Kidney glomerular epithelial cell (primary cell): ENCODE measurements at places on chromosomes 3 and 15.

DNA sequence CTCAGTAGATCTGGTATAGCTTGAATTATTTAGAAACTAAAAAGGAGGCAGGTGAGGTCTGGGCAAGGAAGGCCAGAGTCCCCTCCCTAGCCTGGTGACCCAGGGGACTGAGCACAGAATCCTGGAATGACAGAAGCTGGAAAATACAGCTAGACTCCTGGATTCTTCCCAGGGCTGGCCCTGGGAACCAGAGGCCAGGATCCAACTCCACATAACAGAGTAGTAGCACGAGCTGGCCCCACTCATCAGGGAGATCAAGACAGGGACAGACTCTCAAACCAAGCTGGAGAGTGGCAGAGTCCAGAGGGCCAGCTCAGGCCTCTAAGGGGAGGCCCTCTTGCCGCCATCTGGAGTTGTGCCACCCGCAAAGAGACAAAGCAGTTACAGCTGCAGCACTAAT is 10.7 kb downstream of the VIPR1 start:
- DNase-seq = no peak

DNA sequence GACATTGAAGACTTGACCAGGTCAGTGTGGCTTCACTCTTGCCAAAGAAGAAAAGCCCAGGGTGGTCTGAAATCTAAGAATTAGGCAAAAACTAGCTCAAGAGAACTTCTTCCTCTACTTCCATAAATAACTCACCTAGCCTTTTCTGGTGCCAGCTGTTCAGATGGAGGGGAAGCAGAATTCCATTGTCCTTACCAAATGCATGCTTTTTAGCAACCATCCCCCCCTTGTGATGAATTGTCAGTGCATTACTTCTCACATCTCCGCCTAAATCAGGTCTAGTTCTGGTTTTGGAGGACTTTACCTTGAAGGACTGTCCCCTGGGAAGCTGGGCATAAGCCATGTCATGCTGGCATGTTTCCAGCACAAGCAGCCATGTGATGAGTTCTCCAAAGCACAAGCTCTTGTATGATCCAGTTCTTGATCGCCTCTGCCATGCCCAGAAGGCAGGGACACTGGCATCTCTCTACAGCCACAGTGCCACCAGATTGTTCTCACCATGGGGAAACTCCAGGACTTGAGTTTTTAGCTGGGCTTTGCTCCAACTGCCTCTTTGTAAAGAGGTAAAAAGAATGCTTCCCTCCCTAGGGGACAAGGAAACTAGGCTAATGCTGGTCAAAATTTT is 96.4 kb upstream of the IL12A start:
- no peak for DNase-seq

GRCh38 chr15:57541271-57541670 is 50.4 kb upstream of the MYZAP start:
- no peak for DNase-seq

DNA sequence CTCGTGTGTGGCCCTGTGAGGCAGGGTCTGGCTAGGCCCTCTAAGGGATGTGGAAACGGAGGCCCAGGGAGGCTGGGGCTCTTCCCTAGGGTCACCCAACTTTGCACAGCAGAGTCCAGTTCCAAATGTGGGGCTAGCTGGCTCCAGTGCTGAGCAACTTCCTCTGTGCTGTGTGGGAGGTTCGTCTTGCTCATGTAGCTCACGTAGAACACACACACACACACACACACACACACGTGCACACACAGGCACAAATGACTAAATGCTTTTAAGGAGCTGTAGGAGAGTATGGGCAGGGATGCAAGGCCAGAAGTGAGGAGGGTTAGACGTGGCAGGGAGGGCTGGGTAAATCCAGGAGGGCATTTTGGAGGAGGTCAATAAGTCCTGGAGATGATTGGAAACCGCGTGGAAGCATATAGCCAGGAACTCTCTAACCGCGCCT is 213.8 kb downstream of the RPLP1 start:
- DNase-seq = peak; percentile 33

DNA sequence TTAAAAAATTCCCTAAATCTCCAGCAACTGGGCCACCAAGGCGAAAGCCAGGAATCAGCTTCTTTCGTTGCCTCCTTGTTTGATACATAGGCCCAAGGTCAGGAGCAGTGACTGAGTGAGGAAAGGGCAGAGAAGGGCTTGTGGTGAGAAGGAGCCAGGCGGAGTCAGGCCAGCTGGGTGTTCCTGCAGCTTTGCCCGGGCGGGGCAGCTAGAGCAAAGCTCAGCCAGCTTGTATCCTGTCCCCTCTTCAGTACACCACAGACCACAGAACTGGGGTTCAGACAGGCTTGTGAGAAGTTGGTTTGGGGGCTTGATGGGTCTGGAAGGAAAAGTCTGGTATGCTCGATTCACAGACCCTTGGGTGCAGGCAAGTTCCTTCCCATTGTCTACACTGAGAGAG is 52.6 kb downstream of the CCK start:
- no peak for DNase-seq

- no peak for DNase-seq
These were observed 14.8 kb downstream of the LTF start for GRCh38 chr3:46449755-46450552.

DNA sequence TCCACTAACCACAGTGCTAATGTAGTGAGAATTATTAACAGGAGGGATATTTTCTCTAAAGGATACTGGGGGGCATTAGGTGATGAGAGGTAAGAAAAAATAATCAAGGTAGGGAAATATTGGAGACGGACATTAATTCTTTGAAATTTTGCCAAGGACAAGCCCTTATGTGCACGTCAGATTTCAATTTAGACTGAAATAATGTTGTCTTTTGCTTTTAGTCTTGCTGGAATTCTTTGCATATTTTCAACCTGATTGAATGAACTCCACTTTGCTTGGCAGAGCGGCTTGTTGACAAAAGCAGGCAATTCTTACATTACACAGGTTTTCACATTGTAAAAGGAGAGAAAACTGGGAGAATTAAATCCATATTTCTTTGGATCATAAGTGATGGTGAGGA is 25.0 kb upstream of the C3orf52 start:
- DNase-seq = peak; percentile 88

GRCh38 chr3:70179111-70179510 is 133.3 kb downstream of the MDFIC2 start:
- no peak for DNase-seq

GRCh38 chr3:135023996-135024658 is 229.1 kb downstream of the EPHB1 start:
- DNase-seq = no peak

GRCh38 chr3:171615686-171616085 is 155.5 kb upstream of the TNIK start:
- peak; percentile 36 for DNase-seq

GRCh38 chr3:123290962-123291361 is 89.2 kb downstream of the SEC22A start:
- no peak for DNase-seq

- DNase-seq = no peak
These were observed 422.6 kb downstream of the MECOM start for GRCh38 chr3:169240786-169241486.

- no peak for DNase-seq
These were observed 26.2 kb downstream of the SLC12A8 start for GRCh38 chr3:125186261-125186787.

DNA sequence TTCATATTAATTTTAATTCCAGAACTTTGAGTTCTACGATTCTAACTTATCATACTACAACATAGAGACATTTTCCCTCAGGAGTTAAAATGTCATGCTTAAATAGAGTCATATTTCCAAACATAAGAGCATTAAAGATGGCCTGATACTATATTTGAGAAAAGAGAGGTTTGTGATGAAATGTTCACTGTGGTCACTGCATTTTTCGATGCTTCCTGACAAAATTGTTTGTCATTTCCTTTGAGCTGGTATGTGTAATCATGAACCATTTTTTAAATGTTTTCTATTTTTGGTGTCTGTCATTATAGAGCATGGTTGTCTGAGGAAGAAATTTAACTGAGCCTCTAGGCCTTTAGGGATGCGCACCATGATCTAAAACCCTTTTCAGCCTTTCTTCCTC is 721.4 kb upstream of the NR2F2 start:
- no peak for DNase-seq

GRCh38 chr15:35827911-35828310 is 281.9 kb upstream of the DPH6 start:
- no peak for DNase-seq

DNA sequence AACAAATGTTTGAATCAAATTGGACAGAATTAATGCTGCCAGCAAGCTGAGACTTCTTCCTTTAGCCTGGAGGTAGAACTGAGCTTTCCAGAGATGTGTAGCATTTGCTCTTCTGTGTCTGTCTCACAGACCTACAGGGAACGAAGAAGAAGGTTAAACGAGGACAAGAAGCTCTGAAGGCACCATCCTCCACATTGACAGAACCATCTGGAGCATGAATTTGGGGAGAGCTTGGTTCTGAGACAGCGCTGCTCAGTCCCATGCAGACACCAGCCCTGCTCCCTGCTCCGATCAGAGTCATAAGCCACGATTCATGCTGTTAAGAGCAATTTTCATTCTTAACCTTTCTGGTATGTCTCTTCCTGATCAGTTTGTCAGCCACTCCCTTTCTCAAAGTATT is 7.7 kb upstream of the KY start:
- no peak for DNase-seq

DNA sequence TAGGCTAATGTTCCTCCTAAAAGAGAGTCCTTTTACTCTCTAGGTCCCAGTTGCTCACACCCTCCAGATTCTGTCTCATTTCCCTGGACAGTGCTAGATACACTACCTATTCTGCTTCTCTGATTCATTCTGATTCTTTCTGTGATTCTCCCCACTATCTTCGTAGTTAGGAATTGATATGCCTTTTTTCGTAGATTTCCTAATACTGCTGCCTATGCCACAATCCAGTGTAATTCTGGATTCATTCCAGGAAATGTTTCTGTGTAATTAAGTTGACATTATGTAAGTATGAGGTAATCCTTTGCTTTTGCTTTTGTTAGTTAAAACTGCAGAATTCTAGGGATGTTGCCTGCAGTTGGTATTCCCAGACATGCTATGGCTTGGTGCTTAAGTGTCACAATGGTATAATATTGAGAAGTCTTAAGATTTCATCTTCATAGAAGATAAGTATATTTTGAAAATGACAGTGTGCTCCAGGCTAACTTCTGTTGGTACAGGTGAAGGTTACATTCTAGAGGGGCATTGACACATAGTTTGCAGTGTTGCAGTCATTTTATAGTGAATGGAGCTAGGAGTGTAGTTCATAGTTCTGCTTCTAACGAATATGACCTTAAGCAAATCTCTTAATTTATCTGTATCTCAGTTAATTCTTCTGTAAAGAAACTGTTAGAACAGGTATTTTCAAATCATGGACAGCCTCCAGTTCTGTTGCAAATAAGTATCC is 54.3 kb downstream of the RIOX2 start:
- DNase-seq = no peak

- DNase-seq = peak; percentile 78
These were observed 90.5 kb downstream of the LPP start for GRCh38 chr3:188244395-188244861.

DNA sequence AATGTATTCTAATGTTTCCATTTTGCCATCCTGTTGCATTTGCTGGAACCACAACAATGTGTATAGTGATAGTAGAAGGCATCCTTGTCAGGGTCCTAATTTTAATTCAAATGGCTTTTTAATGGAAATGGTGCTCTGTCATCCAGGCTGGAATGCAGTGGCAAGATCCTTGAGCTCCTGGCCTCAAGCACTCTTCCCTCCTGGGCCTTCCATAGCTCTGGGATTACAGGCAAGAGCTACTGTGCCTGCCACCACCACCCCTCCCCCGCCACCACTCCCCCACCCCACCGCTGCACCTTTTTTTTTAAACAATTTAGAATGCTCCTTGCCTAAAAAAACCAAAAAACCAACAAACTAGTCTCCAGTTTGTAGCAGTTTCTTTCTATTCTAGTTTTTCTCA is 15.2 kb upstream of the IQCF6 start:
- DNase-seq = no peak

GRCh38 chr3:25723802-25724201 is 59.1 kb upstream of the TOP2B start:
- DNase-seq = no peak
